ENCODE measurements at places on chromosomes 7 and 10.

DNA sequence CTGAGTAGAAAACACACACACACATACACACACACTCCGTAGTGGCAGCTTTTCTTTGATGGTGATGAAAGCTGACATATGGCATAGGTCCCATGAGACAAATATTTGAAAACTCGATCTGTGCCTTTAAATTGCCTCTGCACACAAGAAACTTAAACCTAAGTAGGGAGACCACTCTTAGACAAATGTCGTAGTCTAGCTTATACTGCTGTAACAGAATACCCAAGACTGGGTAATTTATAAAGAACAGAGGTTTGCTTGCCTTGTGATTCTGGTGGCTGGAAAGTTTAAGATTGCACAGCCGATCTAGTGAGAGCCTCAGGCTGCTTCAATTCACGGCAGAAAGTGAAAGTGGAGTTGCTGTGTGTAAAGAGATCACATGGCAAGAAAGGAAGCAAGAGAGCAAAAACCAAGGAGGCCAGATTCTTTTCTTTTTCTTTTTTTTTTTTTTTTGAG, 489.4 kb upstream of the SORCS1 start:
- DNase-seq, result no peak

DNA sequence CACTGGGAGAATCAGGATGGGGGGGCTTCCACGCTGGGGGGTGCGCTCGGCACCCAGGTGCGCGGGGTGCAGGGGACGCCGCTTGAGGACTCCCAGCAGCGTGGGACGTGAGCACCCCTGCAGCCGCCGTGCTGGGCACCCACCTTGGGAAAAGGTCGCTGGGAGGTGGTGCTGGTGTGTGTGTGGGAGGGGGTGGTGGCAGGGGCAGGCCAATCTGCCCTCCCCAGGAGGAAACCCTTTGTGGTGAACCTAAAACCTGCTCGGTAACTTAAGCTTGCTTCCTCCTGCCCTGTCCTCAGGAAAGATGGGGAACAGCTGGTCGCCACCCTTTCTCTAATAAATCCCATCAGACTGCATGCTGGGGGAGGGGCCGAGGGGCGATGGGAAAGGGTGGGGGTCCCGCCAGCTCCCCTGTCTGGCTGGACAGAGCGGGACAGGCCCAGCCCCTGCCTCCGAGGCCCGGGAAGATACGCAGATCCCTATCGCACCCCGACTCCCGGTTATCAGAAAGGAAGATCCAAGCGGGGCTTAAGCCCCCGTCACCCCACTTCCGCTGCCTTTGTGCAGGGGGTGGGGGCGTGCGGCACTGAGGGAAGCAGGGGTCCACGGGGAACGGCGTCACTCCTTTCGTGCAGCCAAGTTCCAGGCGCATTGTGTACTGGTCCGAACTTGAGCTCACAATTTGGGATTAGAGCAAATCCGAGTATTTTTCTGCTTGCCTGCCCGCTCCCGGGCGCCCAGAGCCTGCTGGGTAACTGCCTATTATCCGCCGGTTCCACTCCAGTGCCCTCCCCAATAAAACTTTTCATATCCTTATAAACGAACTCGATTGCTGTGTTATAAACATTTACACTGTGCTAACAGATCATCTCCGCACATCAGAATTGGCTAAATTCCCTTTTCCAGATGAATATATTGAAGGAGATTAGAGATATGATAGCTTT, 64.6 kb downstream of the UNCX start:
- no peak for DNase-seq

DNA sequence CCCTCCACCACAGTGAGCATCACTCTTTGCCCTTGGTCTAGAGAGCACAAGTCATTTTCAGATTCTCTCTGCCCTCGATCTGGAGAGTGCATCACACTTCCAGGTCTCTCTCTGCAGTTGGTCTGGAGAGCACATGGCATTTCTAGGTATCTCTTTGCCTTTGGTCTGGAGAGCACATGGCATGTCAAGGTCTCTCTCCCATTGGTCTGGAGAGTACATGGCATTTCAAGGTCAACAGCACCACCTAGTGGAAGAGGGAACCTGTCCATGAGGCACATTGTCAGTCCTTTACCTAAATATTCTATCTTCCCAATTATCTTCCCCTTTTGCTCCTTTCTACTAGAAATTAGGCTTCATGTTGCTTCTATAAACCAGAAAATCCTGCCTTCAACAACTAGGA, 1139.4 kb downstream of the XPNPEP1 start:
- peak; percentile 2 for DNase-seq

- peak; percentile 21 for DNase-seq
Measured at GRCh38 chr10:74103560-74104258, 46.9 kb downstream of the AP3M1 start.

DNA sequence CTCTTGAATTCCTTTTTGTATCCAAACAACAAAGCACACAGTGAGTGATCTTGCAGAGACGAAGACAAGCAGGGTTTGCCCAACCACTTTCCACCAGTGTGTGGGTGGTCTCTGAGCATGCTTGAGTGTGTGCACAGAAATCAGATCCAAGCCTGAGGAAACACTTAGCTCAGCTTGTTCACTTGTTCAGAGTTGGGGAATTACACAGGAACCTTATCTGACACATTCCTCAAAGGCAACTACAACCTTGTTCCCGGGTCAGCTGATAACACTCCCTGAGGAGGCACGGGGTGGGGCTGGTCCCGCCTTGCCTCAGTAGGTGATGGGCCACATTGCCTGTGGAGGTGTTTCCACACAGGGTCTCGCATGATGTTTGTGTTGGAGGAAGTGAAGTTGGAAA, 216.9 kb downstream of the DYNC1I1 start:
- DNase-seq, result peak; percentile 10

Data from Calu3 (cell line).